ENCODE measurements at places on chromosomes 3 and 15. TPM values are rescaled to one million over a fixed set of nuclear protein-coding genes. Genes with fewer than 3 reads are reported as not detected.

DNA sequence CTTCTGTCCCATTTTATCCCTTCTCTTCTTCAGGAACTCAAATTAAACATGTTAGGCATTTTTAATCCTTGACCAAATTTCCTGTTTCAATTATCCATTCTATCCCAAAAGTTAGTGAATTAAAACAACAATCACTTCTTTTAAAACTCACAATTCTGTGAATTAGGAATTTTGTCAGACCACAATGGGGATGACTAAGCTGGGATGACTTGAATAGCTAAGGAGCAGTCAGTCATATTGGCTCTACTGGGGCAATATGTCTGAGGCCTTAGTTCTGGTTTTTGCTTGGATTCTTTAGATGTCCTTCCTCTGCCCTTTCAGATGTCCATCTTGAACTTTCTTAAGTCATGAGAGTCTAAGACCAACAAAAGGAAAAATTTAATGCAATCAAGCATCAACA is 178.2 kb upstream of the TGFBR2 start:
- DNase-seq: no peak

GRCh38 chr3:99647081-99647480 is 8.7 kb downstream of the COL8A1 start:
- no peak for DNase-seq

DNA sequence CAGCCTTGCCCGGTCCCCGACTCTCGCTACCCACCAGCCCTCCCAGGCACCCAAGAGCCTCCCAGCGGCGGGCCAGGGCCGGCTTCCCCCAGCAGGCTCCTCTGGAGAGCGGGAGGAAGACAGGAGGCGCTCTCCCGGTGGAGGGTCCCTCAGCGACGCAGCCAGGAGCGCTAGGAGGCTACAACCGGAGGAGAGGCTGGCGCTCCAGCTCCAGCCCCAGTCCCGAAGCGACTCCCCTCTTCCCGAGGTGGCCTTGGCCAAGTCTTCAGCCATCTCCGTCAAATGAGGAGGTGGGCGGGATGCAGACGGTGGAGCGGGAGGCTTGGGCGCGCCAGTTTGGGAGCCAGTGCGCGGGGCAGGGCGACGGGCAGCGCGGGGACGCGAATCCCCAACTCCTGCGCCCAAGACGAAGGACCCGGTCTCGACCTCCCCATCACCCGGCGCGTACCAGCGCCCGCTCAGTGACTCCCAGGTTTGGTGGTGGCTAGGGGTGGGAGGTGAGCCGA is 722 bp downstream of the CHRNA3 start:
- DNase-seq: no peak

ITGA11 gene
- 0.12 TPM for total RNA-seq

MINDY2 gene
- 8.6 TPM for total RNA-seq

ATP8B4 gene
- total RNA-seq: 2.8 TPM
